Activated CD8-positive, alpha-beta memory T cell treated with anti-CD3 and anti-CD28 coated beads for 4 hours (primary cell): ENCODE measurements at places on chromosomes 3 and 15.

DNA sequence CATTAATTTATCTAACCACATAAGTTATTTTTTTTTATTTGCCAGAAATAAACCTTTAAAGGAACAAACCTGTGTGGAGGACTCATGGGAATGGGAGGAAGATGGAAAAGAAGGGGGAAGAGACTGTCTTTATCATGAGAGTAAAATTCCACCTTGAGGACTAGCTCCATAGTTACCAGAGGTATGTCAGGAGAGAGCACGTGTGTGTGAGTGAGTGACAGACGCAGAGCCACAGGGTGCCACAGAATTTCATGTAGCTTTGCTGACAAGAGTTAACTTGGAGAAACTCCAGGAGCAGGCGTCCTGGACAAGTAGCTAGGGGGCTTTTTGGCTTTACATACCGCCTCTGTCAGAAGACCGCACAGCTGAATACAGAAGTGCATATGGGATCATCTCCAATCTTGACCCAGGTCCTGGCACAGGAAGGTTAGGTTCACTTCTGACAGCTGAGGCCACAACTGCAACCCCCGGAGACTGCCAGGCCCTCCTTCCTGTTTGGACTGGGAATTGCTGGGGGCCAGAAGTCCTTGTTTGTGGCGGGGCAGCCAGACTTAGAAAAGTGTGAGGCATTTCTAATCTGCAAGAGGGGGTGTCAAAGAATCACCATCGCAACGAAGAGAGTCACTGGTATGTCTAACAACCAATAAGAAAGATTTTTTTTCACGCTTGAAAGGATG is 197.8 kb upstream of the TPM1 start:
- no peak for DNase-seq

GRCh38 chr3:194032828-194033435 is 103.0 kb upstream of the HES1 start:
- DNase-seq, result no peak

GRCh38 chr3:113104357-113105092 is 106.8 kb upstream of the BOC start:
- DNase-seq, result no peak

DNA sequence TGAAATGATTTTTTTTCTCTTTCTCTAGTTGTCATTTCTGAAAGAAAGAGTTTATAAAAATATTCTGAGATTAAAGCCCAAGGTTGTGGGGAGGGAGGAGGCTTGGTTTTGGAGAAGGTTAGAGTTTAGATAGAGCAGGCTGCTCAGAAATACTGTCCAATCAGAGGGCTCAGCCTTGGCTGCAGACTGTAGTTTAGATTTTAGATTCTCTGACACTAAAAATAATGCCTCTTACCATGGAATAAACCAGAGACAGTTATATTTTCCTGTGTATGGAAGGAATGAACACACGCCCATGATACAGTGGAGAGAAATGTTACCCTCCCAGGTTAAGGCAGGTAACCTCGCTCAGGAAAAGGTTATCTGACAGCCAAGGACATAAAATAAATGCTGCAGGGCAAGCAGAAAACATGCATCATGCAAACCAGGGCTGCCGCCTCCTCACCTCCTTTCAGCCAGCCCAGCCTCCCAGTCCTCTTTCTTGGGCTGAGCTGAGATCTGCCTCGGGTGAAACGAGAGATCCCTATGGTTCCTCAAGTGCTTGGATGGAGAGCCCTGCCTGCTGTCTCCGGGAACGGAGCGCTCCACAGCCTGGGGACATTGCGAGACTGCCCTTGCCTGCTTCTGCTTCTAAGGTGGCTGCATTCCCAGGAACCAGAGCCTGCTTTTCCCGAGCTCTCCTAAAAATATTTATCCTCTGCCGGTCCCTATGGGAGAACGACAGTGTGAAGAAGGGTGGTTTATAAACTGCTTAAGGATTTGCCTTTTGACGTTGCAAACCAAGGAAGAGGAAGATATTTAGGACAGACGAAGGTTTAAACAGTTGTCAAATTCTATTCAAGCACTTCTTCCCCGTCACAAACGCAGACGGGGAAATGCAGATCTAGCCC is 848 bp downstream of the NCEH1 start:
- DNase-seq, result no peak

GRCh38 chr15:62607643-62608042 is 434.9 kb upstream of the TPM1 start:
- DNase-seq, result no peak

- no peak for DNase-seq
These were observed 35.3 kb downstream of the TLE3 start for GRCh38 chr15:70062321-70062956.

DNA sequence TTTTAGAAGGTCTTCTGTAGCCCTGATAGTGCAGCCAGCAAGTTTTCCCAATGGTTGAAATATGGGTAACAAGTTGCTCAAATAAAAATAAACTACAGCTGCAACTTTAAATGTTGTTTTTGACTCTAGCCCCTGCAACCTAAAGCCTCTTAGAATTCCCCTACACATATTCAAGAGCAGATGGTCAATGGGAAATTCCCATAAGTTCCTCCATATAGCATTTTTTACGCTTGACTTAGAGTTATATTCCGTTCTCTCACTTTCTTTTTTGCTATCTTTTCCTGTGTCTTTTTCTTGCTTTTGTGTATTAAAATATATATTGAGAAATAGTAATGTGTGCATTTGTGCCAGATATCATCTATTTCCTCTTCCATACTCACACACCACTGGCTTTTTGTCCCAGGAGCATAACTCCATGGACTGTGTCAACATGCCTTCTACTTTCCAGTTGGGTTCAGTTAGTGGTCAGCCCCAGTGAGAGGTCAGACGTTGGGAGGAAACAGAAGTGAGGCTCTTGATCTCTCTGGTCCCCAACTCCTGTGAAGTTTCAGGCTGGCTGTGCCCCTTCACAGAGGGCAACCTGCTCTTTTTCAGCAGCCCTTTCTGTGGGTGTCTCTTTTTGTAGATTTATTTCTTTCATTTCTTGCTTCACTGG is 63.3 kb upstream of the TP63 start:
- DNase-seq, result no peak
